GM19239 (cell line): ENCODE measurements at places on chromosomes 16 and 17.

DNA sequence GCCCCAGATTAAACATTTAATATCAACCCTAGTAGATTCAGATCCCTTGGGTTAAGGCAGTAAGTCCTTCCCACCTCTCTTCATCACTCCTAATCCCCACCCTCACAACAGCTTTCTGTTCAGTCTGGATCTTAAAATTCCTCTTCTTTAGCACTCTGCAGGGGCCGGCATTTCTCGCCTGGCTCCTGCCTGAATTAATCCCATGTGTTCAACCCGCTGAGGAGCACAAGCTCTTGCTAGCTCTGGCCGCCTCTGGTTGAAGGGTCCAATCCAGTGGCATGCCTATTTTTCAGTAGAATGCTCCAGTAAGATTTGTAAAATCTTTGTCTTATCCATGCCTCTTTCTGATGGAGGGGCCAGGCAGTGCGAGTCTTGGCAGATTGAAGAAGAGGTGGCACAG is 59.2 kb downstream of the CYB5B start:
- no peak for DNase-seq

DNA sequence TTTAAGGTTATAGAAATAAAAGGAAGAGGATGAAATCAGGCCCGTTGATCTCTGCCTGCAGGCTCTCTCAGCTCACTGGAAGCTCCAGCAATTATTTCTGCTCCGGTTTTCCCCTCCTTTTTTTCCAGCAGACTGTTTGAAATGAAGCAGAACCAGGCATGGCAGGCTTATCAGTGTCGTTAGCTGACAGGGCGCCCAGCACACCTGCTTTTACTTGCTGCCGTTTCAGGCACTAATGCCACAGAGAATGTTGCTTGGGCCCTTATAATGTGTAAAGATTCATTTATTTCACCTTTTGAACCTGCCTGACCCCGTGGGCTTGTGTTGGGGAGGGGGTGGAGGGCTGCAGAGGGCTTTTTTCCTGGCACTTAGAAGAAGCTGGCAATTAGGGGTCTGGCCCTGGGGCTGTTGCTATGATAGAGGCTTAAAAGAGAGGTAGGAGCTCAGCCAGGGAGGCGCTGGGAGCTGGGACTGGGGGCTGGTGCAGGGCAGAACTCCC is 108.1 kb downstream of the IRX3 start:
- no peak for DNase-seq

DNA sequence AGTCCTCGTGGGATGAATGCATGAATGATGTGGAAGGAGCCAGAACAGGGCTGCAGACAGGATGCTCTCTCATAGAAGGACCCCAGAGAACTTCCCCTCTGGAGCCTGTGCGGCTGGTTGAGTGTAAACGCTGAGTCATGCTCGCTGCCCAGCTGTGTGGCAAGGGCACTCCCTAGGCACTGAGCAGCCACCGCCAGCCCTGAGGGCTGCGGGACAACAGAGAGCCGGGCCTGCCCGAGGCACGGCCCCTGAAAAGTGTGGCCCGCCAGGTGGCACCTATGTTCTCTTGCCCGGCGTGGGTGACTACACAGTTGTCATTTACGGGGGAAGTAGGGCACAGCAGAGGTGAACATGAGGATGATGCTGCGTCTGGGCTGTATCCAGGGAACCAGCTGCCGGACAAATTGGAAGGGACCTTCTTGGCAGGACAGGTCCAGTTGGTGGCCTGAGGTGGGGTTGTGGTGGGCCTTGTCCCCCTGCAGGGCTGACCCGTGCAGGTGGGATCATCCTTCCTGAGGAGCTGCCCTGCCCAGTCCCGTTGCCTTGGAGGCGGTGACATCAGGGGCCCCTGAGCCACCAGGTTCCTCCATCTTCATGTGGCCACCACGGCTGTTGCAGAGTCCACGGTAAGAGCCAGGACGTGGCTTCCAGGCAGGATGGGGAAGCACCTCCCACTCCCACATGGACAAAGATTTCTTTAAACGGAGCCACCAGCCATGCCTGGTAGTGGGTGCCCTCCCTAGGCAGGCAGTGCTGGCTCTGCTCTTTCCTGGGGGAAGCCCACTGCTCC is 94.8 kb upstream of the CBX4 start:
- DNase-seq, result no peak

GRCh38 chr16:75326333-75326732 is 74.9 kb upstream of the BCAR1 start:
- DNase-seq, result no peak

GRCh38 chr17:35605678-35606077 is 18.6 kb downstream of the AP2B1 start:
- DNase-seq, result no peak

- DNase-seq, result no peak
Measured at GRCh38 chr16:60027351-60027750, 1293.2 kb upstream of the GOT2 start.

DNA sequence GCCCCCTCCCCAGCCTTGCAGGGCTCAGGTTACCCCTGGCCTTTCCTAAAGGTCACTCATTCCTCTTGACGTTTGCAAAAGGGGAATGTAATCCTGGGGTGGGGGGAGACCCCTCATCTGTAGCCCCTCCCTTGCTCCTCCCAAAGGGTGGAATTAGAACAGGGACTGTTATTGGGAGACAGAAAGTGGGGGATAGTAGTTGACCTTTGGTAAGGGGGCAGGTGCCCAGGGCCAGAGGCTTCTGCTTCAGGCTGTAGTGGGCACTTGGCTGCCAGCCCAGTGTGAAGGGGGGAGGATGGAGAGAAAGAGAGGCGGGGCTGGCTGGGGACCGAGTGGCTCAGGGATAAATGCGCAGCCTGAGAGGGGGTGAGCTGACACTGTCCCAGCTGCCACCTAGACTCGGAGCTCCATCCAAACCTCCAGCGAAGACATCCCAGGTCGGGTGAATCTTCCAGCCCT is at the start of gene ENO3:
ENO3 (plus strand) TSS at position 374 of the 459 bp plus-strand sequence. CDS start 711 bp downstream, outside the sequence.
- no peak for DNase-seq

DNA sequence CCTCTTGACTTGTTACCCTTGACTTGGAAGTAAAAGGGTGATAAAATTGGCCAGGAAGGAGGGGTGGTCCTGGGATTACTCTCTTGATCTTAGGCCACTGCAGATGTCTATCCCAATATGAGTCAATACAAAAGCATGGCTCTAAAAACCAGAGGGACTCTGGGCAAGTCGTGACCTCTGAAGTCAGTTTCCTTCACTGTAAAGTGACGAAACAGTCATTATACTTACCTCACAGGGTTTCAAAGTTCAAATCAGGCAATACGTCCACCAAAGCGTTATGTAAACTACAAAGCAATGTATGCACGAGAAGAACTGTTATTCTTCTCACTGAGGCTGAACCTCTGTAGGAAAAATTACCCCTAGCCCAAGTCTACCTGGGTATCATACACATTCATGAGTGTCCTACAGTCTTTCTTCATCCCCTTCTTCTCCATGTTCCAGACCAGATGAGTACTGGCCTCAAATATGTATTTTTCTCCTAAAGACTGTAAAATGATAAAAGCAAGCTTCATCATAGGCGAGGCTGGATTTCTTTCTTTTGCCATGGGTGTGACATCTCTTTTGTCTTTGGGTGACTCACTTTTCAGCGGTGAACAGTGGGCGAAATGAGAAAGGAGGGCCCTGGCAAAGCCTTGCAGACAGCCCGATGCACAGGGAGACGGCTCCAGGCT is 34.5 kb upstream of the CLEC18B start:
- no peak for DNase-seq

DNA sequence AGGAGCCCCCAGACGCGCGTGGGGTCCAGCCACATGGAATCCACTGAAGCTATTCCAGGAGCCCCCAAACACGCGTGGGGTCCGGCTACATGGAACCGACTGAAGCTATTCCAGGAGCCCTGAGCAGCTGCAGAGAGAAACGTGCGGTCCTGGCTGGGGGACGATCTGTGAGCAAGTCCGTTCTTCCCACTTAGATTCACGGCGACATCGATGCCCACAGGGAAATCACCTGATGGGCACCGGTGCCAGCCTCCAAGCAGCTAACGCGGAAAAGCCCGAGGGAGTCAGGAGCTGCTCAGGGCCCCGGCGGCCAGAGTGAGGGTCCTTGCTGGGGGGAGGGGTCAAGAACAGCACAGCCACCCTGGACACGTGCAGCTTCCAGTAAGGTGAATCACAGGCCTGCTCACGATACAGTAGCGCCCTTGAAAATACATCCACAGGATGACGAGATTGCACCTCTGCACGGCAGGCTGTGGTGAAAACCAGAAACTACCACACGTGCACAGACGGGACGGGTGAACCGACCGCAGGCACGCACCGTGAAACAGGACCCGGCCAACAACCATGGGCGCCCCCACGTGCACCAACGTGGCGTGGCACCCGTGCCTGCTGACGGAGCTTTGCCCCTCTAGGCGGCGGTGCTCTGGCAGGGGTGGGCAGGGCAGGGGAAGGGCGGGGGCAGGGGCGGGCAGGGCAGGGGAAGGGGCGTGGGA is 77.7 kb upstream of the GNG13 start:
- DNase-seq, result no peak
